ENCODE measurements at places on chromosomes 4 and X.

DNA sequence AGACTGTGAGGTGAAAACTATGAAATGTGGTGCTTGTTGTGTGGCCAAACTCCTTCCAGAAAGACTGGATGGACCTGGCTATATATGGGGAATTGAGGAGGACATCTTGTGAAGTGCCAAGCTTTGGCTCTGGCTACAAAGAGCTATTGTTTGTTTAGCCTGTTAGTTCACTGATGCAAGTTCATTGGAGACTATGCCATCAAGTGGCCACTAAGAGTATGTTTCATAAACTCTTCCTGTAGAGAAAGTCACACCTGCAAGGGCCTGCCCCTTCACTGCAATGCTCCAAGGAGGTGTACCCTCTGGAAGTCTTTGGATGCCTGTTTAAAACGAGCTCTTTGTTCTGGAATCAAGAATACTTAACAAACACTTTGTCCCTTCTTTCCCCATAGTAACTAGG, 382.0 kb downstream of the GABRG1 start:
- DNase-seq: peak; percentile 2

DNA sequence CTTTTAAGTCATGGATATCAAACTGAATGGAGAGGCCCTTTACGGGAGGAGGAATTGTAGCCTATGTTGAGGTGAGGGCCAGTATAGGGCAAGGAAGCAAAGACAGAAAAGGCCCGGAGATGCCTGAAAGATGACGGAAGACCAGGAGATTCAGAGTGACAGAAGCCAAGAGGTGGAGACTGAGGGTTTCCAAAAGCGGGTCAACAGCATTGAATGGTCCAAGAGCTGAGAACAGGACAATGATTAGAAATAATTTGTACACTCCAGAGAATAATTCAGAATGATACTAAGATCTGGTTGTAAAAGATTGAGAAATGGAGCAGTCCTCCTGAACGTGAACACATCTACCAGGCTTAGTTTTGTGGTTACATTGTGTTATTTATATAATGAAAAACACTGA, 45.5 kb upstream of the ZNF518B start:
- no peak for DNase-seq

- no peak for DNase-seq
Measured at GRCh38 chrX:87873347-87873941, 355.8 kb downstream of the KLHL4 start.

DNA sequence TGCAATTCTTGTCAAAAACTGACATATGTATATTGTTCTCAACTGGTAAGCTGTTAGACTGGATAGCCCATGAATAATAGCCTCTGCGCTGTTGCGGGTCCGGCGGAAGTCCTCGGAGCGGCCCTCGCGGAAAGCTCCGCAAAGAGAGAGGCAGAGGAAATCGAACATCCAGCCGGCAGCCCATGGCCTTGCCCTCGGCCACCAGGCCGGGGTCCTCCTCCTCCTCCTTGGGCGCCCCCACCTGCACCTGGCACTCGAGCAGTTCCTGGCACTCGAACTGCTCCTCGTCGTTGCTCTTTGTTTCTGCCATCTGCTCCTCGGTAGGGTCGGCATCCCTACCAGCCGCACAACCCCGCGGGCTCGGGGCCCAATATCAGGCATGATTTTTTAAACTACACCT, 1176.3 kb downstream of the PCDH18 start:
- DNase-seq: no peak

GRCh38 chr4:10015140-10015753, 6.0 kb downstream of the SLC2A9 start:
- DNase-seq: peak; percentile 82

DNA sequence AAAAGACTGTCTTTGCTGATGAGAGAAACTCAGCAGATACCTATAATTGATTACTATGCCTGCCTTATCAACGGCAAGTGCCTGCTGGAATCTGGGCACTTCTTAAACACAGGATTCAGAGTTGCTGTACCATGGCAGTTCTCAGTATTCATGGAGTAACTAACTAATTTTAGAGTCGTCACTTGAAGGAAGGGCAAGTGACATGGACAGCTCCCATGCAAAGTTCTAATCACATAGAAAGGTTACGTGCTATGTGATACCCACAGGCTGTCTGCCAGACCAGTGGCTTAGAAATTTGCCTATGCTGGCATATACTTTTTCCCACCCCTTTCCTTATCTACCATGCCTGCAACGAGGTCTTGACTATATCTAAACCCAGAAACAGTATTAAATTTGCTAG, 931.1 kb upstream of the TENM3 start:
- no peak for DNase-seq

- DNase-seq: no peak
Measured at GRCh38 chr4:3690551-3691152, 75.5 kb upstream of the ADRA2C start.

DNA sequence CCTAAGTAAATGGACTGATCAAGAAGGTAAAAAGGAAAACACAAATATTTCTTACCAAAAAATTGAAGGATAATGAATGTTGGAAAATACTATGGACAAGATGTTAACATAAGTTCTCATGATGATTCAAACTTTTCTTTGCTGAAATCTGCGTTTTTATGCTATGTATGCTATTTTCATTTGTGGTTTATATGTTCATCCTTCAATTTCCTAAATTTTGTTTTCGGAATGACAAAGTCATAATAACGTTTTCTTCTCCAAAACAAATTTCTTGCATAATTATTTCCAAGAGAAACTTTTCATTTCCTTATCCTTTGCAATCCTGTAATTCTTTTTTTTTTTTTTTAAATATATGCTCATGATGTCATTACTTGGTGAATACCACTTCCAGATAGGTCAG, 7.8 kb downstream of the PF4V1 start:
- no peak for DNase-seq

GRCh38 chr4:158397781-158398180, 123.9 kb upstream of the RXFP1 start:
- no peak for DNase-seq

GRCh38 chr4:83247415-83248357, 36.9 kb downstream of the COQ2 start:
- DNase-seq: no peak

DNA sequence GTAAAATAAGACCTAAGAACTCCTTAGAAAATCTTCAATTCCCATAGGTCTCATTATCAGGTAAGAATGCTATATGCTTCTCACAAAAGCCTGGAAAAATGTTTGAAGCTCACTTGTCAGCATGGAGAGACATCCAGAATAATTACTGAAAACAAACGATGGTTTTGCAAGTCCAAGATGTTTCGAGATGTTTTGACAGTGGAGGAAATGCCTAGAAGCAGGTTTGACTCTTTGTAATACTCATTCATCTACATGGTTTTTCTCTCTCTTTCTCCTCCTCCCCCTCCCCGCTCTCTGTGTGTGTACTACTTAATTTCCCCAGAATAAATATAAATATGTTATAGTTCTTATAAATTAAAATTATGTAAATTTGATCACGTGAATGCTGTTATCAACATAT, 131.9 kb upstream of the NR3C2 start:
- DNase-seq: no peak

GRCh38 chr4:142579443-142579842, 266.7 kb downstream of the INPP4B start:
- DNase-seq: no peak

- DNase-seq: no peak
Measured at GRCh38 chr4:22391551-22391950, 124.3 kb downstream of the ADGRA3 start.

- no peak for DNase-seq
Measured at GRCh38 chr4:31896349-31896748, 1176.2 kb downstream of the PCDH7 start.

DNA sequence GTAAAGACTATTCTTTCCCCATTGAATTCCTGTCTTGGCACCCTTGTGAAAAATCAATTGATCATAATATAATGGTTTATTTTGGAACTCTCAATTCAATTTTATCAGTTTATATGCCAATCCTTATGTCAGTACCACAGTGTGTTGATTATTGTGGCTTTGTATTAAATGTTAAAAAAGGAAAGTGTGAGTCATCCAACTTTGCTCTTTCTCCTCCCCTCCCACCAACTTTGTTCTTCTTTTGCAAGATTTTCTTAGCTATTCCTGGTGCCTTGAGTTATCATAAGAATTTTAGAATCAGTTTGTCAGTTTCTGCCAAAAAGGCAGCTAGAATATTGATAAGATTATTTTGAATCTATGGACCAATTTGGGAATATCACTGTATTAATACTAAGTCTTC, 11.2 kb upstream of the RNF175 start:
- peak; percentile 46 for DNase-seq

DNA sequence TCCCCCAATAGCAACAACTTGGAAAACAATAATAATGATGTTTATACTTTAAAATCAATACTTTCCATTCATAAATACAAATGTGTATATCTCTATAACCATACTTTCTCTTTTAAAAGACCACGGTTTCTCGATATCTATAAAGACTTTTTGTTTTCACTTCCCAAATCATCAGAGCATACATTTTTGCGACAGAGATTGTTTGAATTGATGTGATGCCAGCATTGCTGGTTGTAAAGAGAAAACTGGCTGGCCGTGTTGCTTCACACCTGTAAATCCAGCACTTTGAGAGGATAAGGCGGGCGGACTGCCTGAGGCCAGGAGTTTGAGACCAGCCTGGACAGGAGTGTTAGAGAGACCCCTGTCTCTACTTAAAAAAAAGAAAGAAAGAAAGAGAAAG, 77.6 kb upstream of the ZNF518B start:
- DNase-seq: no peak

GRCh38 chr4:11529625-11530201, 101.0 kb upstream of the HS3ST1 start:
- DNase-seq: no peak

- DNase-seq: no peak
Measured at GRCh38 chr4:148955564-148956297, 513.5 kb upstream of the NR3C2 start.

DNA sequence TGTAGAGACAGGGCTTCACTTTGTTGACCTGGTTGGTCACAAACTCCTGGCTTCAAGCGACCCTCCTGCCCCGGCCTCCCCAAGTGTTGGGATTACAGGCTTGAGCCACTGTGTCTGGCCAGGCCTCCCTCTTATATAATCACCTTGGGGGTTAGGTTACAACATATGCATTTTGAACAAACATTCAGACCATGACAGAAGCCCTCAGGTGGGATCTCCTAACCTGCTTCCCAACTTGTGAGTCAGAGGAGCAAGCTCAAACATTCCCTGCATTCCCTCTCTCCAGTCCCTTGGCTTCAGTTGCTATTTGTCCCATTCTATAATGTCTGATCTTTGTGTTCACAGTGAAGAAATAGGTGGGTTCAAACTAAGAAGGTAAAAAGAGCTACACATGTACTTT, 76.5 kb upstream of the NRK start:
- DNase-seq: no peak

GRCh38 chr4:13635286-13635799, 7.8 kb upstream of the BOD1L1 start:
- DNase-seq: no peak

DNA sequence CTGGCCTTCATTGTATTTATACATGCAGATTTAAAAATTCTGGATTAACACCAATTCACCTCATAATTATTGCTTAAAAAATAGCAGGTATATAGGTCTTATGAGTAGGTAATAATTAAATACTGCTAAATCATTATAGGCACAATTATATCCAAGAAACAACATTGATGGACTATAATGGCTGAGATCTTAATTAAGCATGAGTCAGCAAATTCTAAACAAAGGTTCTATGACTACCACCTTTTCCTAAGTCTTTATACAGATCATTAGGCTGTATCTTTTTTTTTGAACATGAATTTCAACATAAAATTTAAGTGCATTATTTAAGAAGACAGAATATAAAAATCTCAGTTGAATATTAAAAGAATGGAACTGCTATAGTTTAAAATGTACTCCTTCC, 1678.7 kb upstream of the PCDH10 start:
- no peak for DNase-seq

- no peak for DNase-seq
Measured at GRCh38 chr4:153623491-153623890, 60.6 kb upstream of the TLR2 start.

DNA sequence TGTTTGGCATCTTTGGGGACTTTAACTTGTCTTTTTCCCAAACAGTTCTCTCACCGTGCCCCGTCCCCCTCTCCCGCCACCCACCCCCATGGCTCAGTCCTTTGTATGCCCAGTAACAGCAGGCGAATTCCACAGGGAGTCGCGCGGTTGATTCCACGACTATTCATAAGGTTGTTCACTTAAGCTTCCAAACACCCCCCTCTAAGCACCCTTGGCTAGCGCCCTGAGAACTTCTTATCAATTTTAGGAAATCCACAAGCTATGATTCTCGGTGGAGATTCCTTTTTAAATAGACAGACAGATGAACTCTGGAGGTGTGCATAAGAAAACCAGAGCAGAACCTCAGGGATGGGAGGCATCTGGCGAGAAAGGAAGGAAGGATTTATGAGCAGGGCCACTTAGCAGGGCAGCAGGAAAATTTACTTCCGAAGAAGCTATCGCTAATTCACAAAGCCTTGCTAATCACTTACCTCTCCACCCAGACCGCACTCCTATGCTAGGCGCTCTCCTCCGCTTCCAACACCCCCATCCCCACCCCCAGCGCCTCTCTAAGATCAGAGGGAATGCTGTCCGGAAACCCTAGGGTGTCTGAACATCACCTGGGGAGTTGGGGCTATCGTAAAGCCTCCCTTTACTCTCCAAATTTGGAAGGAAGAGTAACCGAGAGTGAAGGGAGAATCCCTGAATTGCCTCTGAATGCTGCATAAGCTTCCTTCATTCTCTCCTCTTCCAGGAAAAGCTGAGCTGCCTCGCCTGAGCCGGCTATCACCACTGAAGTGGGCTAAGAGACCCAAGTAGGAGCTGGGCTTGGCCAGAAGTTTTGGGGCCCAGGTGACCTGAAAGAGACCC, 1.7 kb downstream of the UNC5C start:
- DNase-seq: no peak

GRCh38 chrX:119816300-119816699, 24.9 kb upstream of the RPL39 start:
- DNase-seq: no peak

GRCh38 chrX:105738162-105738561, 84.2 kb upstream of the NRK start:
- no peak for DNase-seq

GRCh38 chrX:135345107-135345589, 35.9 kb downstream of the ETDC start:
- DNase-seq: no peak

GRCh38 chr4:14452764-14453163, 549.5 kb upstream of the CPEB2 start:
- no peak for DNase-seq

DNA sequence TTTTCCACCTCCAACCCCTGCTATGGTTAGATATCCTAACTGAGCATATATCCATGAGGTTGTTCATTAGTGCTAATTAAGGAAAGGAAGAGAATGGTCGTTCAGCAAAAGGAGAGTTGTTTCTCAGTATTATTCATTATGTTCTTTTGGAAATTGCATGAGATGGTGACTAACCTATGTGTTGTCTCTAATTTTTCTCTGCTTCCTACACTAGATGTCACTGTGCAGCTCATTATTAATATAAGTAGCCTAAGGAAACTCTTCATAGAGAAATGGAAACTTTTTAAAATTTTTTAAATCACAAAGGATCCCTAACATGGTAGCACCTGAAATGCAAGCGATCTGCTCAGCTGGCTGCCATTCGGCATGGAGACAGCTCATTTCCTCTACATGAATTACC, 67.7 kb upstream of the FAM9A start:
- DNase-seq: peak; percentile 4
